Retina (tissue), 1 donor: ENCODE measurements at places on chromosomes 3 and 15.

- no peak for DNase-seq
Observed at GRCh38 chr3:46656778-46657556, 36.5 kb downstream of the ALS2CL start.

DNA sequence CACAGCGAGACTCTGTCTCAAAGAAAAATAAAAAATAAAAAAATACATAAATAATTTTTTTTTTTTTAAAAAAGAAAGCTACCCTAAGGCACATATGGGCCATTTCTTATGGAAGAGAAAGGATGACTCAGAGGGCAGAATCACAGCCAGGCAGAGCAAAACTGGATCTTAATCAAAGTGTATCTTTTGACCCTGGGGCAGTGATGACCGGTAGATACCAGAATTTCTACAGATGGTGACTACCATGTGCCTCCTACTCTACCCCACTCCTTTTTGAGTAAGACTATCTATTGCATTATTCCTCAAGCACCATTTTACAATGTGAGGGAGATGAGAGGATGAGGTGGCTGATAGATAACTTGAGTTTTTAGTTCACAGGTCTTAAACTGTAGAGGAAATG is 26.0 kb downstream of the TARS3 start:
- no peak for DNase-seq

DNA sequence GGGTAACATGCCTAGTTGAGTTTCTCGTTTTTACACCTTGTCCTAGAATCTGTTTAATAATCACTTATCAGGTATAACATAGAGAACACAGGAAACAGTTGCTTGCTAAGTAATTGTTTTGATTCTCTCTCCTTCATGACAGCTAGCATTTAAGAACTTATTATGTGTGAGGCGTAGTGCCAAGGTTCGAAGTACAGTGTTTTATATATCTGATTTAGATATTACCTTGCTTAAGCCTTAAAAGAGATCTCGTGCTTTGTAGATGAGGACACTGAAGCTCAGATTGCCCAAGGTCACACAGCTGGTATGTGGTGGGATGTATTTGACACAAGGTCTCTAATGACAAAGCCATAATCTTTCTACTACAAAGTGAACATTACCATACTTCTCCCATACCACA is 29.0 kb upstream of the IFT57 start:
- no peak for DNase-seq

DNA sequence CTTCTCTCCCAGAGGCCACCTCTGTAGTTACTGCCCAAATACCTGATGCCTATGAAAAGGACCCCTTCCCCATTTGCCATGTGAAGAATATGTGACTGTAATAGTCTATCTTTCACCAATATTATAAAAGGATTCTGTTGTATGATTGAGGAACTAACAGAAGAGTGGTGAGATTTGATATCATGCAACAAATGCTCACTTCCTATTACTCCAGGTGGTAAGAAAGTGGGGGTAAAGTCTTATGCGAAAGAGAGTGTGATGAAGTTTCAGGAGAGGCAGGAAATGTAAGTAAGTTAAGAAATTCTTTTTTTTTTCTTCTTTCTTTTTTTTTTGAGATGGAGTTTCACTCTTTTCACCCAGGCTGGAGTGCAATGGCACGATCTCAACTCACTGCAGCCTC is 24.4 kb upstream of the RAP2B start:
- no peak for DNase-seq

DNA sequence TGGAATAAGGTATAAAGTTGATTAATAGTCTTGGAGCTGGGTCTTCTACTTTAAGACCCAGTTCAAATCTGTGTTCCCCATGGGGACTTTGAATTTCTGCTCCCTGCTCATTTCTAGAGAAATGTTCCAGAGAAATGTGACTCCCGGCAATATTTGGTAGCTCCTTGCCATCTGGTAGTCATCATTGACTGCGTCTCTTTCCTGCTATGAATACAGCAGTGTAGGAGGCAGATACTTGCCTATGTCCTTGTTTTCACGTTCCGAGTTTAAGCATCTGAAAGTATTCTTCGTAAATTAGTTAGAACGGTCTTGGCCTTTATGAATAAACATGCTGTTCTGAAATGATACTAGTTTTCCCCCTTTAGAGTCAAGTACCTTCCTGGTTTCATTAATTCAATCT is 352.9 kb downstream of the PTPRG start:
- DNase-seq, result no peak

DNA sequence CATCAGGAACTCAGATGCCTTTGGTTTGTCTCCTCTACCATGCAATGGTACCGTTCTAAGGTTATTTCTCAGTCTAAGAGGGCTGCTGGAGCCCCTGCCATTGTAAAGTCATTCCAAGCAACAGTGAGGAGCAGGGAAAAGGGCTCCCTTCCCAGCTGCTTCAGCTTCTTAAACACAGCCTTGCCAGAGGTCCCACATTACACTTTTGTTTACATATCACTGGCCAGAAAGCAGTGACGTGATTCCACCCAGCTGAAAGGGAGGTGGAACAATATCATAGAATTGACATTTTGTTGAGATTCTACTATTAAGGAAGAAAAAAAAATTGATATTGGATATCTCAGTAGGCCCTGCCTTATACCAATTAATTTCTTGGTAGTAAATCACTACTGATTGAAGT is 194.6 kb downstream of the SUCLG2 start:
- no peak for DNase-seq

GRCh38 chr15:63348392-63348791 is 33.3 kb downstream of the CA12 start:
- no peak for DNase-seq
